Adipose tissue (tissue), 3 donors: ENCODE measurements at places on chromosomes 4 and X. TPM values are rescaled to one million over a fixed set of nuclear protein-coding genes. Genes with fewer than 3 reads are reported as not detected.

Gene AREG
- polyA plus RNA-seq: 13.2 TPM

Gene PIR
- polyA plus RNA-seq: 29.9 TPM

Gene HS3ST1
- polyA plus RNA-seq: 1.5 TPM

Gene TRAPPC2
- 3.9 TPM for polyA plus RNA-seq

Gene BMPR1B
- 0.18 TPM for polyA plus RNA-seq

Gene CTAG2
- polyA plus RNA-seq: 8.5 TPM

Gene PHEX
- 0.01 TPM for polyA plus RNA-seq

Gene YY2
- polyA plus RNA-seq: 0.47 TPM

Gene HSFX4
- not detected for polyA plus RNA-seq

Gene IDH3G
- 51.6 TPM for polyA plus RNA-seq

Gene NAT8L
- polyA plus RNA-seq: 11.5 TPM

Gene CFAP47
- polyA plus RNA-seq: 0.01 TPM

Gene ANXA10
- 2.9 TPM for polyA plus RNA-seq

Gene SMIM10L2A
- 1.0 TPM for polyA plus RNA-seq

Gene PDGFC
- 6.5 TPM for polyA plus RNA-seq

Gene CXCL11
- 0.06 TPM for polyA plus RNA-seq

Gene GPR78
- polyA plus RNA-seq: not detected

Gene UGT8
- polyA plus RNA-seq: not detected

Gene TMPRSS11D
- polyA plus RNA-seq: not detected

Gene COL25A1
- polyA plus RNA-seq: 1.2 TPM

Gene MAGT1
- polyA plus RNA-seq: 21.3 TPM

Gene NIPAL1
- polyA plus RNA-seq: 0.58 TPM

Gene VCX3B
- not detected for polyA plus RNA-seq

Gene H2AZ1
- 144 TPM for polyA plus RNA-seq

Gene HEPH
- polyA plus RNA-seq: 1.7 TPM

Gene RPA4
- polyA plus RNA-seq: not detected

Gene IQSEC2
- 13.1 TPM for polyA plus RNA-seq

Gene AMOT
- polyA plus RNA-seq: 1.8 TPM

Gene MAP9
- 1.6 TPM for polyA plus RNA-seq

Gene FTSJ1
- polyA plus RNA-seq: 22.3 TPM

Gene MAGEC2
- polyA plus RNA-seq: not detected

Gene SLC9B1
- polyA plus RNA-seq: 0.18 TPM

Gene PABPC1L2A
- polyA plus RNA-seq: not detected
